ENCODE measurements at places on chromosomes 5 and 9. TPM values are rescaled to one million over a fixed set of nuclear protein-coding genes. Genes with fewer than 3 reads are reported as not detected.

DNA sequence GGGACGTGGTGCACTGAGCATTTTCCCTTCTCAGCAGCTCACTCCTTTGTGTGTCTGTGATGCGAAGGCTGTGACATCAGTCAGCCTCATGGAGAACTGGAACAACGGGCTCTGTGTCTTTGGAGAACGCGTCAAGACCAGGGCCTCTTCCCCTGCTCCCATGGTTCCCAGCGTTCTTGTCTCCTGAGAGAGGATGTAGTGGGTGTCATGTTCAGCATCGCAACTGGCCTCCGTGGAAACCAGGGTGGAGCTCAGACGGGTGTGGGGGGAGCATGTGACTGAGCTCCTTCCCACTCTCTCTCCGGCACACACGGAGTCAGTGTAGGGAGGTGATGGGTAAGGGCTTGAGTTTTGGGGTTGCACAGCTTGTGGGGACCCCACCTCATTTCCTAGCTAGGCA is 59.7 kb downstream of the TENT4A start:
- no peak for DNase-seq

The IFNE gene
- total RNA-seq = not detected

- DNase-seq = peak; percentile 35
These were observed 383.9 kb downstream of the SH3GL2 start for GRCh38 chr9:17962747-17963146.

DNA sequence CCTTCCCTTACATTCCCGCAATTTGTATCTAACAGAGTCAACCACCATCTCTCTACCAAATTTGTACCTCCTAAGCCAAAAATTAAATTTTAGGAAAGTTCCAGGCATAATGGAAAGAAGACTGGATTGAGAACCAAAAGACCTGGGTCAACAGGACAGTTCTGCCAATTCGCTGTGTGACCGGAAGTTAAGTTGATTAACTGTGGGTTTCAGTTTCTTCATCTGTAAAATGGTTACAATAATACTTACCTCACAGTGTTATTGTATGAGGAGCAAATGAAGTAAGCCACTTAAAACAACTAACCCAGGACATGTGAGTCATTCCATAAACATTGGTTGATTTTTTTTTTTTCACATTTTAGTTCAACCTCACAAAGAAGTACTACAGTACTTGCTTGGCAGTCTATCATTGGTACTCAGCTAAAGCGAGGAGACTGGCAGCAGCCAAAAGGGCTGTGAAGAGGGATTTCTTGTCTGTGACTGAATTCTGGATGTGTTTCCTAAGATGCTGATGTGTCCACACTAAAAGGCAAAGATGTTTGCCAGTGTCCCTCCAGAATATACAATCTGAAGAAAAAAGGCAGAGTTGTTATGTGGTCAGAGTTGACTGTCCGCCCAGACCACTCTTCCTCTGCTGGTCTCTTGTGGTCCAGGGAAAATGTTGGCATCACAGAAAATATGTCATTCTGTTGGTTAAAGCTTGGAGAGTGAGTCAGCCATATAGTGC is 198.6 kb downstream of the TLE1 start:
- no peak for DNase-seq

DNA sequence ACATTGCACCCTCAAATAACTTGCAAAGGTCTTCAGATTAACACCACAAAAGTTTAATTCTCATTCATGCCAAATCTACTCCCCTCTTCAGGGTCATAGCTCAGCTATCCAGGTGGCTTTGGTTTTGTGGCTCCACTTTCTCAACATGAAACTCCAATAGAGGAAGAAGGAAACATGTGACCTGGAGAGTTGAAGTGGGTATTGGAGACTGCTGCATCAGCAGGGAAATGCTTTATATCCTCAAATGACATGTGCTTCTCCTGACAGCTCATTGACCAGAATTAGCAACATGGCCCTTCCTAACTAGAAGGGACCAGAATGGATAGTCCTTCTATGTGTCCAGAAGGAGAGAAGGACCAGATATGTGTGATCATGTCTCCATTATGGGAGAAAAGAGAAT is 73.6 kb downstream of the TLR4 start:
- no peak for DNase-seq

DNA sequence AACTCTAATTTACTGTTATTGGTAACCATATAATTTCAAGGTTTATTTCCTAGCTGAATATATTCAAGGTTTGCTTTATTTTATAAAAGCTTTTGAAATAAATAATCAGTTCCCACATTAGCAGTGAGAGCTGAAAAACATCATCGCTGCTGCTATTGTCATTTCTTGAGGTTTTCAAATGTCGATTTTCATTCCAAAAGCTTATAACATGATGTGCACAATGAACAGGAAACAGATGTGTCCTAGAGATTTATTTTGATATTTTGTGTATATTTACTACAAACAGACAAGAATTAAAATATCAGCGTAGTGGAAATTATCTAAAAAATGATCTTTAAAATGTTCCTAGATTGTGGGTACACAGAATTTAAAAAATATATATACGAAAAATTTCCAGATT is 10.5 kb upstream of the ITGA1 start:
- no peak for DNase-seq

DNA sequence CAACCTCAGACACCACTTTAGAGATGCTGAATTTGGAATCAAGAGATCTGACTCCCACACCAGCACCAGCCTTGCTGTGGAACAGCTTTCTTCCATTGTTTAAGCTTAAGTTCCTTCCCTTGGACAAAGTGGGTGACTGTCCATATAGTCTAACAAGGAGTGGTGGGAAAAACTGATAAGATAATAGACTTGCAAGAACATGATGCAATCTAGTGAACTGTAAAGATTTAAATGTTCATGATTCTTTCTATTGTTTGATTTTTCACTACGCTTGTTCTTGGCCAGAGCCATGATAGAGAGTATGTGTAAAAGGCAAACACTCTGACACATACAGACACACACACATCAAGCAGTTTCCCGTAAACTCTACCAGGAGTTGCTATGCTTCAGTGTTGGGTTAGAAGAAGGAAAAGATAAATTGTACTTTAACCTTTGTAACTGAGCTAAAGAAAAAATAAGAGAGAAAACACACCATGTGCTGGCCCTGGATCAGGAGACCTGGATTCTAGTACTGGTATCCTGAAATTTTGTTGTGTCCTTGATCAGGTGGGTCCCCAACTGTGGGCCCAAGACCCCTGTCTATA is 94.3 kb downstream of the PAPPA start:
- DNase-seq = no peak

DNA sequence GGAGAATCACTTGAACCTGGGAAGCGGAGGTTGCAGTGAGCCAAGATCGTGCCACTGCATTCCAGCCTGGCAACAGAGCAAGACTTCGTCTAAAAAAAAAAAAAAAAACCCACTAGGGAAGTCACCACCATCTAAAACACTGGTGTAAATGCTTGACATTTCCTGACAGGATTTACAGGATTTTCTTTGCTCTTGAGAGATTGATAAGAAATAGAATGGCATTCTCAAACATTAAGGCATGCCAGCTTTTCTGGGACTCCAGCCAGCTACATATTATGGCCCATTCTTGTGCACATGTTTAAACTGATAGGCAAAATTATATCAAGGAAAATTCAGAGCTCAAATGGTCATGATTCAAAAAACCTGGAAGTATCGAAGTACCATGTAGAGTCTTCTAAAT is 28.7 kb downstream of the GTF3C4 start:
- no peak for DNase-seq

- DNase-seq = no peak
These were observed 389.1 kb upstream of the KIF2A start for GRCh38 chr5:61916621-61917620.

The EIF4E1B gene
- total RNA-seq = not detected

The SPATA31C1 gene
- not detected for total RNA-seq

All from Right ventricle myocardium superior (tissue), 1 donor.